ENCODE measurements at places on chromosomes 2 and 18.

- DNase-seq, result no peak
Observed at GRCh38 chr18:46275370-46275769, 171.2 kb downstream of the HAUS1 start.

DNA sequence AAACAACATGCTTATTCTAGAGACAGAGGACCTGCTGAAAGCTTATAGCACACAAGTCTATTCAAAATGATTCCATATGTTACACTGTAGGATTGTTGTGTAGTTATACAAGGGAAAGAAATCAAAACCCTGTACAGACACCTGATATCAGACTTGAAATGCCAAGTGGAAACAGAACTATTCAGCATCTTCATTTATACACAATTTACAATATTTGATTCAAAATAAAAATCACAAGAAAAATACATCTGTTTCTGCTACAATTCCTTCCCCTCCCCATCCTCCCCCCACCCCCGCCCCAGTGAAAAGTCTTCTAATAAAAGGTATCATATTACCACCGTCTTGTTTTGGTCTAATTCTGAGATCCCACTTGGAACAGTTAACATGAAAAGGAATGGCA is 37.5 kb upstream of the NFU1 start:
- no peak for DNase-seq

- no peak for DNase-seq
Observed at GRCh38 chr2:94994914-94995552, 30.5 kb upstream of the MAL start.

GRCh38 chr18:38174173-38174572 is 608.6 kb upstream of the CELF4 start:
- DNase-seq, result no peak

DNA sequence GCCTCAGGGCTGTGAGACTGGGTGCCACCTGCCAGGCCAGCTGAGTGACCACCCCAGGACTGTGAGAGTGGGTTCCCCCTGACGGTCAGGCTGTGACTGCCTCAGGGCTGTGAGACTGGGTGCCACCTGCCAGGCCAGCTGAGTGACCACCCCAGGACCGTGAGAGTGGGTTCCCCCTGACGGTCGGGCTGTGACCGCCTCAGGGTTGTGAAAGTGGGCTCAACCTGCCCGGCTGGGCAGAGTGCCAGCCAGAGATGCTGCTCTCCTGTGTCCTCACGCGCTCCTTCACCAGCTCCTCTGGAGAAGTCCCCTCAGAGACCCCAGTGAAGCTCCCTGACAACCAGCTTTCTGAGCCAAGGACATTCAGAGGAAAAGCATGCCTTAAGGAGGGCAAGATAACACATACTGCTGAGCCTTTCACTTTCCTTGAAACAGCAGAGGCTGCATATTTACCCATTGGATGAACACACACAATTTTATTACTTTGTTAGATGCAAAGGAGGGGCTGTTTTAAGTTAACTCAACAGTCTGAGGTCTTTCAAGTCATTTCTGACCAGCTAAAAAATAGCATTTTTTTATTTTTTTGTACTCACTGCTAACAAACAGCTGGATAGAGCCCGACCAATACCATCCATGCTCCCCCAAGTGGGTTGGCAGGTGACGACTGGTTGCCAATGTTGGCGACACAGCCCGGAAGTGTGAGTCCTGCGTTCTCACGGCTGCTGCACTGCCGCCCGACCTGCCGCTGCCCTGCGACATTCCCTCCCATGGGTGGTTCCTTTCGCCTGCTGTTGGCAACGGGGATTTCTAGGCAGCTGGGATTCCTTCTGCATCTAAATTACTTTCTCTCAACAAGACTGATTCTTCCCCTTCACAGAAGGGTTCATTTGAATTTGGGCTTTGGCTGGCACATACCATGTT is 70.7 kb downstream of the NDUFA10 start:
- DNase-seq, result no peak

Data from NCI-H2227 treated with DMSO at 0.1 percent for 48 hours (cell line).